ENCODE measurements at places on chromosomes 3 and 15.

DNA sequence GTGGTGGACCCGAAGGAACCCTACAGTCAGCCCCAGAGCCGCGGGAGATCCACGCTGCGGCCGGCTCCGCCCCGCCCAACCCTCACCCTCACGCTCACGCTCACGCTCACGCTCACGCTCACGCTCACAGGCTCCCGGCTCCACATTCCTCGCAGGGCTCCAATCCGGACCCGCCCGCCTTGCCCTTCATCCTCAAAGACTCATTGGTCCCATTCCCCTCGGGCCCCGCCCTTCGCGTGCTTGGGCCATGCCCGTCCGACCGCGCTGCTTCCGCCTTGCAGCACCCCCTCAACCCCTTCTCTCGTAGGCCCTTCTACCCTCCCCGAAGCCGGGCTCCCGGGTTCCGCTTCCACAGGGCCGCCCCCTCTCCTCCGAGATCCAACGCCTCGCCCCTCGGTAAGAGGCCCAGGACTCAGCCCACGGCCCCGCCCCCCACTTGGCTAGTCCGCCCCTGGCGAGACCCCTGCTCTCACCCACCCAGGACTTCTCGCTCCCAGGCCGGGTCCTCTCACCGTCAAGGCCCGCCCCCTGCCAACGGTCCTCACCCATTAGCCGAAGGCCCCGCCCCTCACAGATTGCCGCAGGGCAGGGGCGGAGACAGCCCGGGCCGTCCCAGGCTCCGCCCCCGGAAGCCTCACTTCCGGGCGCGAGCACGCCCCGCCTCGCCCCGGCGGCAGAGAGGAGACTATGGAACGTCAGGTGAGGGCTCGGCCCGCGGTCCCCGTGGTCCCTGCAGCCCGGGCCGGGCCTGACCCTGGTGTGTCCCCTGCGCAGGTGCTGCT is at the start of gene APEH:
APEH (plus strand) TSS at position 637 of the 782 bp plus-strand sequence; CDS start at position 688, 51 bp downstream.
- DNase-seq = peak; percentile 95

DNA sequence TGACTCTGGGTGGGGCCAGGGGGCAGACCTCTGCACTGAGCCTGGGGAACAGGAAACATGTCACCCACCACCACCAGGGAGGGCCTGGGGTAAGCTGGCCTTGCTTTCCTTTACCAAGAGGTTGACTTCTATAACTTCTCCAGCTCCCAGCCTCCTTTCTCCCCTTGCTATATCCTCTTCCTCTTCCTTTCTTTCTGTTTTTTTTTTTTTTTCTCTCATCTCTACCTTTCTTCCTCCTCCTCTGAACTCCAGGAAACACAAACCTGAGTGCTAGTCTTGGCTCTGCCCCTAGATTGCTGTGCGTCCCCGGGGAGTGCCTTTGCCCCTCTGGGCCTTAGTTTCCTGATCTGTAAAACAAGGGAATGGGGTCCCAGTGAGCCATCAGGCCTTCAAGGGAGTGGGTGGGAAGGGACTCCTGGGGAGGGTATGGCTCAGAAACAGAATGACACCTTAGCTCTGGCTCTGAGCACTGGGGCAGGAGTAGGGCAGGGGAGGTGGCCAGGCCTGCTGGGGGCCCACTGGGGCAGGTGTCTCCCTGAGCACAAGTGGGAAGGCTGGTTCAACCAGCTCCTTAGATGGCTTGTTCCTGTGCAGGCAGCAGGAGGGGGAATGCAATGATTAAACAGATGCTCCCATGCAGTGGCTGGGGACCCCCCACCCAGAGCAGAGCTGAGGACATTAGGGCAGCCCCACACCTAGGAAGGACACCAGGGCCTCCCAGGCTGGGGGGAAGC is 4.3 kb downstream of the SNX33 start:
- DNase-seq = no peak

GRCh38 chr15:69034352-69034751 is 19.9 kb downstream of the NOX5 start:
- no peak for DNase-seq

- DNase-seq = no peak
Observed at GRCh38 chr3:166456286-166456685, 619.1 kb upstream of the BCHE start.

DNA sequence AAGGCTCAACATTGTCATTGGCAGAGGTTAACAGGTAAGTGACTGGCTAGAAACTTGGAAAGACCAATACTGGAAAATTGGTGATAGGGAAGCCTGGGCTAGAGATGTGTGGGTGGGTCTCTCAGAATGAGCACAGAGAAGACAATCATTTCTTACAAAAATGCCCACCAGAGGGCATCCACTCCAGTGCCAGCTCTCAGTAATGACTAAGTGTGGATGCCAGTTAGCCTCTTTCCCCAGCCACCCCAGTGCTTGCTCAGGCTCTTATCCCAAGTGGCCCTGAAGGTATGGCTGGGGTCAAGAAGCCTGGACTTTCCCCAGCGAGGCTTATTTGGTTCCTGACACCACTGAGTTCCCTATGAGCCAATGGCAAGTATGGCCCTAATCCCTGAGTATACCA is 115.9 kb upstream of the ST8SIA2 start:
- peak; percentile 38 for DNase-seq

GRCh38 chr3:134033315-134033996 is 3.7 kb upstream of the SLCO2A1 start:
- DNase-seq = no peak

DNA sequence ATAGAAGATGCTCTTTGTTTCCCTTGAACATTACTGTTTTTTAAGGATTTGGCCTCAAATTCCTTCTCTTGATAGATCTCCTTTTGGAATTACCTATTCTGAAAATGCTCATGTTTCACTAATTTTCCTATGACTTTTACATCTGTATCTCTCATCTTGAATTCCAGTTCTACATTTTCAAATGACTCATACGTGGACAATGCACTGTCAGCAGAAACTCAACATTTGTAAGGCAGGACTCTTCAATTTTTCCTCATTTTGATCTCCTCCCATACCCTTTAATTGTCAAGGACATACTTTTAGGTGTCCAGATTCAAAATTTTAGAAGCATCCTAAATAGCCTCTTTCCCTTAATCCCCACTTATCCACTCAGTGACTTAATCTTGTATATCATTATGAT is 341.0 kb upstream of the RASGRP1 start:
- no peak for DNase-seq

GRCh38 chr3:146334151-146334550 is 83.2 kb upstream of the PLSCR4 start:
- DNase-seq = peak; percentile 8

DNA sequence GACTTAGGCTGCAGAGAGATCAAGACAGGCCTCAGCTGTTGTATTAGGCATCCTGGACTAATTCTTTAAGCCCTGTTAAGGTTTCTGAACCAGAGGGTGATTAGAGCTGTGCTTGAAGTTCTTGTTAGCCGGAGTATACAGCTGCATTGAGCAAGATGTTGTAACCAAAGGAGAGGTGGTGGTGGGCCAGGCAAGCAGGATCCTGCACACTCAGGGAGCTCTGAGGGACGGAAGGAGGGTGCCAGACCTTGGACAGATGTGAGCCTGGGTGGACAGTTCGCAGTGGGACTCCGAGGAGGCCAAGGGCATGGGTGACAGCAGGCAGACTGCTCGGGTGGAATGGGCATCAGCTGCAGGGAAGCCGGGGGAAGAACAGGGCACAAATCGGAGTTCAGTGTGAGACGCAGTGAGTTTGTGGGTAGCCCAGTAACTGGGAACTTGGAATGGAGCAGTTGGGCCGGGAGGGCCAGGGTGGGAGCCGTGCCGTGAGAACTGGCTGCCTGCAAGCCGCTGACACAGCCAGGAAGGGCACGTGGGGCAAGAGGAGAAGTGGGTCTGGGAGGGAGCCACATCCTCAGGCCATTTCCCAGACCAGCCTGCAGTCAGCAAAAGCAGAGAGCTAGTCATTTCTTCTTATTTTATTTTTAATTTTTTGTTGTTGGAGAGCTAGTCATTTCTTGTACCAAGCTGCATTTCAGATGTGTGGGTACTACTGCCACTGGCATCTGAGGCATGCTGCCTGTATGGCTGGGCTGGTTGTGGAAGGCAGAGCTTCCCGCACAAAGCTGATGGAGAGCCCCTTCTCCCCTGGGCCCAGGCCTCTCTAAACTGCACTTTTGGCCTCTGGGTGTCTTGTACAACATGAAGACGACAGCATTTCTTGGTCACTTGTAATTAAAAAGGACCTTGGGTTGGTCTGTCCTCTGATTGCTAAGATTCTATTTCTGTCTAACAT is 61.0 kb downstream of the PGPEP1L start:
- peak; percentile 72 for DNase-seq

DNA sequence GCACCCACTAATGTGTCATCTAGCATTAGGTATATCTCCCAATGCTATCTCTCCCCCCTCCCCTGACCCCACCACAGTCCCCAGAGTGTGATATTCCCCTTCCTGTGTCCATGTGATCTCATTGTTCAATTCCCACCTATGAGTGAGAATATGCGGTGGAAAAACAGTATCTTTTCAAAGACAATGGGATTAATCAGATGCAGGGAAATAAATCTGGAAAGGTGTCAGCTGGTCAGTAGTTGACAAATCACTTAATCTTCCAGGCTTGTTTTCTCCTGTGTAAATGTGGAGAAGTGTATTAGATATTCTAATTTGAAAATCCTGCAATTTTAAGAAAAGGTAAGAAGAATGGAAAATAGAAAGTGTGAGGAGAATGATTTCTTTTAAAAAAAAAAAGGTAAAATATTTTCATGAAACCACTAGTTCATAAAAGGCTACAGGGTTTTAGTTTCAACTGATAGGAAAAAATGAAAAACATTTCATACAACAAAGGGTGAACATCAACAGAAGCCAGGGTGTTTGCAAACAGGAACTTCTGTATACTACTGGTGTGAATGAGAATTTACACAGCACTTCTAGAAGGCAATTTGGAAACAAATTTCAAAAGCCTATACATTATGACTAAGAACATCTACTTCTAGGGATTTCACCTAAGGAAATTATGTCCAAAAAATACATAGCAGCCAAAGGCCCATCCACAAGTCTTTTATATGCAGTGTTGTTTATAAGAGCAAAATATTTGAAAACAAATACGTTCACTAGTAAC is 113.5 kb downstream of the CBLB start:
- no peak for DNase-seq

DNA sequence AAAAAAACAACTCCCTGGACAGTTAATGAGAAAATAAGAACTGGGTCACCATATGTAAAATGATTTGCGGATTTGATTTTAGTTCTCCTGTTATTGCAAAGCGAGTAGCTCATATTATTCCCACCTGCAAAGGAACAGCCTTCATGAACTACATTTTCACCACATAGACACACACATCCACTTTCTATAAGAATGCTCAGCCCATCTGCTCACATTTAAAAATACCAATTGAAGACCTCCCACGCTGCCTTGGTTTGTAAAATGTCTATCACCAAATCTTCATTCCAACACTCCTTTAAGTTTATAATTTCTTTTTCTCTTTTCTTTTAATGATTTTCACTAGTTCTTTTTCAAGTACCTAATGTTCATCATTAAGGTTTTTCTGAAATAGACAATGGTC is 148.6 kb downstream of the FGF12 start:
- DNase-seq = no peak

DNA sequence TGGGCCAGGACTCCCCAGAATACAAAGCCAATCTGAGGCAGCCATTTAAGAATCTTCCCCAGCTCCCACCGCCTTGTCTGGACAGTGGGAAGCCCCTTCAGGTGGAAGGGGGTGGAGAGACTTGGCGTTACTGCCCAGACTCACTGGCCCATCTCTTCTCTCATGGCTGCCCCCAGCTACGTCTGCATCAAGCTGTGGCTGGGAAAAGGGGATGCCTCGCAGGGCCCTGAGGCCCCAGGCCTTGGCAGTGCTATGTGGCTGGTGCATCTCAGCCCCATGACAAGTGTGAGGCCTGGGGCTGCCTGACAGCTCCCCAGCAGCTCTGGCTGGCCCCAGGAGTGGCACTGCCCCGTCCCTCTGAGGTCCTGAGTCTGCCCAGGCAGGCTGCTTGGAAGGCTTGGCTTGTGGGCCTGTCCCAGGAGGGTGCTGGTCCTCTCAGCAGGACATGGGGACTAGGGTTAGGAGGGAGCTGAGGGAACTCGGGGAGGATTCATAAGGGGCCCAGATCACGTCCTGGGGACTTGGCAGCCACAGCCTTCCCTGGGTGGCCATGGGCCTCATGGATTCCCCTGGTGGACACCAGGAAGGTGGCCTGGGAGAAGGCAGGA is 20.2 kb upstream of the SLC41A3 start:
- no peak for DNase-seq

DNA sequence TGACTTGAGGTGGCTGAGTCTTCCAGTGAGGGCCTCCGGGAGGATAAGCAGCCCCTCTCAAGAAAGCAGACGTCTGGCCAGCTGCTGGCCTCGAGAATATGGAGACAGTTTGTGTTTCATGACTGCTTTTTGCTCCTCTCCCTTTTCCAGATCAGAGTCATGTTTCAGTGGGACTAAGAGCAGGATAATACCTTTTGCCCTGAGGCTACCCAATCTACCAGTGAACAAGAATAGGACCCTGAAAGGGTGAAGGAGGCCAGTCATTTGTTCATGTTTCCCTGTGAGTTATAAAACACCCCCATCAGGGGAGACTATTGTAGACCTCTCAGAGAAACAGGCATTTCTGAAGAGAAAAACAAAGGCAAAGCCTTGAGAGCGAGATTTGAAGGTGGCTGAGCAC is 137.4 kb downstream of the RYR3 start:
- no peak for DNase-seq

DNA sequence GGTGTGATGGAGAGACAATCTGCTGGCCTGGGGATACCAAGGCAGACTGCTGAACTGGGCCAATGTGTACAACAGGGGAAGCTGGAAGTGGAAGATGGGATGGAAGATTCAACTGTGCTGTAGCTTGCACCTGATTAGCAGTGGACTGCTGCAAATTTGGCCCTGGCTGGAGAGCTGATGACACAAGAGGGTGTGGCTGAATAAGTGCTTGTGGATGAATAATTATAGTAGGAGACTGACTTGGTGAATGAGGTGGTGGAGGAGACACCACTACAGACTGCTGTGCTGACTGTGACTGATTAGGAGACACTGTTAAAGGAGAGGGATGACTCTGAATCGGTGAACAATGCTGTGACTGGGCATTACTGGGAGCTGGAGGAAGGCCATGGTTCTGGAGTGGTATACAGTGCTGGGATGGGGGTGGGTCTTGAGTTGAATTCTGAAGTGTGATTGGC is 52.5 kb downstream of the PHC3 start:
- DNase-seq = no peak

DNA sequence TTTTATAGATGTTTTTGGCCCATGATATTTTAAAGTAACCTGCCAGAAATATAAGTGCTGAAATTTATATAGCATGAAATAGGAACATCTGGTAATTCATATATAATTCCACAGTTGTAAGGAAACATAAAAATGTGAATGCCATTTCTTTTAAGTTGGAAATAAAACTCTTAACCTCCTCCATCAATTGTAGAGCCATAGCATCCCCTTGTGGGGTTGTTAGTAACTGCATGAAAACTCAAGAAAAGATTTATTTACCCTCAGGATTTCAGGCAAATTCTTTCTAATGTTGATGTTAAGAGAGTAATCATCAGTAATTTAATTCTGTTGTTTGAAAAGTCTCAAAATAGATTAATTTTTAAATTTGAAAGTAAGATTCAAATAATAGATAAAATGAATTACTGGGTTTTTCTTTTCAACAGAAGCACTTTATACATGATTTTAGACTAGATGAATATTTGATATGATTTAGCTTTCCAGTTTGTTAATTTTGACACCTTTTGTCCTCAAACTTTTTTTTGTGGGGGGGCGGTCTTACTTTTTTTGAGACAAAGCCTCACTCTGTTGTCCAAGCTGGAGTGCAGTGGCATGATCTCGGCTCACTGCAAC is 74.7 kb downstream of the RASA2 start:
- DNase-seq = peak; percentile 68
